SW480 (cell line): ENCODE measurements at places on chromosomes 1 and 21.

GRCh38 chr1:110875216-110875731 is 2.3 kb downstream of the CD53 start:
- DNase-seq: no peak

DNA sequence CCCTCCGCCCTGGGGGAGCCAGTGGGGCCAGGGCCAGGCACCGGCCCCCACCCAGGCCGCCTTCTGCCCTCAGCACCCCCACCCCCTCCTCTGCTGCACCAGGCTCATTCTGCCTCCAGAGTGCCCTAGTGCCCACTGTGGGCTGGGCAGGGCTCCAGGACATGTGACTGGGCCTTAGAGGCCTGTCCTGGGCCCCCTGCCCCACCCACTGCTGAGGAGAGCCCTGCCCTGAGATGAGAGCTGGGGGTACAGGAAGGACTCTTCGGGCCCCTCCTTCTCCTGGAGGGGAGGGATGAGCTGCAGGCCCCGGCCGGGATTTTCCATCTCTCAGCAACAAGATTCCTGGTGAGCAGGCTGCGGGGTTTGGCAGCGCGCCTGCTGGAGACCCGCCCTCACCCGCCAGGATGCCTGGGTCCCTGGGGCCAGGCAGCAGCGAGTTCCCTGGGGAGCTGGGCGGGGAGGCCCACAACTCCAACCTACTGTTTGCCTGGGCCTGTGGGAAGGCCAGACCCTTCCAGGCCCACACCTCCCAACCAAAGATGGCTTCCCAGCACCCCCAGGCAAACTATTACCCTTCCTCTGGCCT is 14.0 kb downstream of the AHDC1 start:
- DNase-seq: no peak

DNA sequence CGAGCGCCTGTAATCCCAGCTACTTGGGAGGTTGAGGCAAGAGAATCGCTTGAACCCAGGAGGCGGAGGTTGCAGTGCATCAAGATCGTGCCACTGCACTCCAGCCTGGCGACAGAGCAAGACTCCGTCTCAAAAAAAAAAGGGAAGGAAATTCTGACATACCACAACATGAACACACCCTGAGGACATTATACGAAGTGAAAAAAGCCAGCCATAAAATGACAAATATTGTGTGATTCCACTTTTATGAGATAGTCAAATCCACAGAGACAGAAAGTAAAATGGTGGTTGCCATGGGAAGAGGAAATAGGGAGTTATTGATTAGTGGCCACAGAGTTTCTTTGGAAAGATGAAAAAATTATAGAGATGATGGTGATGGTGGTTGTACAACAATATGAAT is 41.7 kb downstream of the EVI5 start:
- DNase-seq: no peak

DNA sequence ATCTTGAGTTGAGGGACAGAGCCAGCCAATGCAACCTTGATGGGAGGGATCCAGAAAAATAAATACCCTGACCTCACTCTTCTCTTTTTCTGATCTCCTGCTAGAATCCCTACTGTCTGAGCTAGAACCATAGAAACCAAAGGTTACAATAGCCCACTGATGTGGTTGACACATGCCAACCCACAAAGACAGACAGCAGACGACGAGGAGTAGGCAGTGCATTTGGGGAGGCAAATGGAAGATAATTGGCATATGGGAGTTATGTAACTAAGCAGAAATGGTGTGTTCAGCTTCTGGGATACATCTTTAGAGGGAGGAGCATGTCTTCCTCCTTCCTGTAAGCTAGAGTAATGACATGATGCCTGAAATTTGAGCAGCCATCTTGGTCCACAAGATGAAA is 171.7 kb upstream of the FGGY start:
- no peak for DNase-seq

DNA sequence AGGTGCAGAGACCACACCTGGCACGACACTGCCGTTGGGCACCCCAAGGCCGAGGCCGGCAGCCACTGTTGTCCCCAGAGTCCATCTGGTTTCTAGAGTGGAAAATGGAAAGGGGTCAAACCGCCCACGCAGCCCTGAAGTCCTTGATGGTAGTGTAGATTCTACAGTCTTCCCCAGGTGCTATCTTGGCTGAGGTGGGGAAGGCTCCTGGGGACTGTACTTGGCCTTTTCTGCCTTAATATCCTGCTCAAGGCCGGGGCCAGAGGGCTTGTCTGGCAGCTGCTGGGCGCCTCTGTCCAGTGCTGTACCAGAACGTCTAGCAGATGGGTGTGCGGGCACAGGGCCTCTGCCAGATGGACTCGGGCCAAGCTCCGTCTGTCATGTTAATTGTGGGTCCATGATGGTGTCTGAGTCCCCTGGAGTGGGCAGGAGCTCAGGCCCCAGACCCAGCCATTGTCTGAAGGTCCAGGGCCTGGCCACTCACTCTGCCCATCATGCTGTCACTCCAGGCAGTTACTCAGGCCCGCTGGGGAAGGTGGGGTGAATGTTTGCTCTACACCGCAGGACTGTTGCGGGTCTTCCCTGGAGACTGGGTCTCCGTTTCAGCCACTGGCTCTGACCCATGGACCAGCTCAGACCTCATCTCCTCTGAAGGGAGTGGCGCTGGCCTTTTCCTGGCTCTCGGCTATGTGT is 161.9 kb upstream of the COL6A1 start:
- DNase-seq: no peak

DNA sequence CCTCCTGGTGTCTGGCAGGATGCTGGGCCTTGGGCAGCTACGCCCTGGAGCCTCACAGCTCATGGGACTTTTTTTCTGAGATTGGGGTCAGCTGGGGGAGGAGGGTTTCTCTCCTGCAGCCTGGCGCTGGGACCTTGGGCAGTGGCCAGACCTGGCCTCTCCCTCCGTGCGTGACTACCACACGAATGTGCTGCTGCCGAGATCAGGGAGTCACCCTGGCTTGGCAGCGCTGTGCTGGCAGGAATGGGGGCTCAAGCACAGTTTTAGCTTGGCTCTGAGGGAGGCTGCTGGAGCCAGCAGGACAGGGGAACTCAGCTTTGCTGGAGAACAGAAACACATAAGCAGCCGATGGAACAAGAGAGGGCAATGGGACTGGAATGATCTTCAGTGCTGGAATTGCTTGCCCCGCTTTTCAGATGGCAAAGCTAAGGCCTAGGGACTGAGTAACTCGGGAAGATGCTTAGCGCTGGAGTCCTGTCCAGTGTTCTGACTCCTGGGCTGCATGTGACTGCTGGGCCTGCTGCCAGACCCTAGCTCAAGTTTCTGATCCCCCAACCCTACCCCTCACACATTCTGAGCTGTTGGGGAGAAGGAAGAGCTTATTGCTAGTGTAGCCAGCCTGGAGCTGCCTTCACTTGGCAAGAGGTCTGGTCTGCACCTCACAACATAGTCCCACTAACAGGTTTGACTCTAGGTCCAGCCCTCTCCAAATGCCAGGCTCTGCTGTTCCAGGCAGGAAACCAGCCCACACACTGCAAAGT is 69.9 kb downstream of the NAV1 start:
- no peak for DNase-seq

GRCh38 chr1:156841295-156841855 is 17.5 kb downstream of the INSRR start:
- DNase-seq: no peak

DNA sequence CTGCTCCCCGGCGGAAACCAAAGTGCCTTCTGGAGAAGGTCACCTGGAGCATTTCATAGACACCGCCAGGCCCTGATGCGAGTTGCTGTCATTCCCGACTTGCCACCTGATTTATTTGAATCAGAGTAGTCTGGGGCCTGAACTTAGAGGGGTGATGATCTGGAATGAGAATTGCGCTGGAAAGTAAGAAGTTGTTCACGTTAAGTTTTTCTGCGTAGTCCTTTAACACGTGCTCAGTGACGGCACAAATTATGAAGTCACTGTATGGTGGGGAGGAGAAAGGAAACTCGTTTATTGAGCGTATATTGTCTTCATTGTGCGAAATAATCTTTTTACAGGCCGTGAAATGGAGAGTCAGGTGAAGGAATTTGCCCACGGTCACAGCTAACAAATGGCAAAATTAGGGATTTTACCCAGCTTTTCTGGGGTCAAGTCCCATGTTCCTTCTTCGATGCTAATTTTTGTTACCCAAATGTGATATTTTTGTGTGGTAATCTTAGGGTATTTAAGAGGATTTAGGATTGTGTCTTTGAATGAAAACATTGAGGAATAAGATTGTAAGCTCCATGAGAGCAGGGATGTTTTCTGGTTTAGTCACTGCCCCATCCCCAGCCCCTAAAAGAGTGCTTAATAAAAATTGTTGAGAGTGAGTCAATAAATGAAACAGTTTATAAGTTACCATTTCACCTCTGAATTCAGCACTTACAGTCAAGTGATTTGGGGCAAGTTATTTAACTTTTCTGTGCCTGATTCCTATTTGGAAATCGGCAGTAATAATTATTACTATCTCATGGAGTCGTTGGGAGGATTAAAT is 46.4 kb upstream of the NBL1 start:
- DNase-seq: peak; percentile 35

DNA sequence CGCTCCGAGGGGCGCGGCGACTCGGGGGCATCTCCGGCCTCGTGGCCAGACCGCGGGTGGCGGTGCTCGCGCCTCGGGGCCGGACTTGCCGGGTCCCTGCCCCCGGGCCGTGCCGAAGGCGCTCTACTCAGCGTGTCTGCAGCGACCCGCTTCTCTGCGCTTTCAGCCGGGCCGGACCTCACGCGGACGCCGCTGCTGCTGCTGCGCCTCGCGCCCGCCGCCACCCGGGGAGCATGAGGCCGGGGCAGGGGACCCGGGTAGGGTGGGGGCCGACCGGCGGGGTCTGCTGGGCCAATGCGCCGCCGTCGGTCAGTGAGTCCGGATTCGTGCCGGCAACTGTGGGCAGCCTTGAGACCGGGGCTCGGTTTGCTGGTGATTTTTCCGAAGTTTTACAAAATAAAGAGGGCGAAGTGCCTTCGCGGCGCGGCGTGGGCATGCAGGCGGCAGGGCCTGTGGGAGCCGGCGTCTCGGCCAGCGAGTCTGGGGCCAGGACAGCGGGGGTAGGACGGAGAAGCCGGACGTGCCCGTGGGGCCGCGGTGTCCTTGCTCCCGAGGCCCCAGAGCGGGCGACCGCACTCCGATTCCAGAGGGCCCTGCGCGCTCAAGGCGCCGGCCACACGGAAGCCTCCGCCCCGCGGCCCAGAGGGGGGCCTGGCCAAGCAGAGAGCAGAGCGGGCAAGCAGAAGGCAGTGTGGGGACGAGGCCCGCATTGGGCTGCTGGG is 749 bp downstream of the FAM163A start:
- DNase-seq: no peak

- no peak for DNase-seq
Observed at GRCh38 chr1:108113496-108113895, 86.6 kb downstream of the SLC25A24 start.

DNA sequence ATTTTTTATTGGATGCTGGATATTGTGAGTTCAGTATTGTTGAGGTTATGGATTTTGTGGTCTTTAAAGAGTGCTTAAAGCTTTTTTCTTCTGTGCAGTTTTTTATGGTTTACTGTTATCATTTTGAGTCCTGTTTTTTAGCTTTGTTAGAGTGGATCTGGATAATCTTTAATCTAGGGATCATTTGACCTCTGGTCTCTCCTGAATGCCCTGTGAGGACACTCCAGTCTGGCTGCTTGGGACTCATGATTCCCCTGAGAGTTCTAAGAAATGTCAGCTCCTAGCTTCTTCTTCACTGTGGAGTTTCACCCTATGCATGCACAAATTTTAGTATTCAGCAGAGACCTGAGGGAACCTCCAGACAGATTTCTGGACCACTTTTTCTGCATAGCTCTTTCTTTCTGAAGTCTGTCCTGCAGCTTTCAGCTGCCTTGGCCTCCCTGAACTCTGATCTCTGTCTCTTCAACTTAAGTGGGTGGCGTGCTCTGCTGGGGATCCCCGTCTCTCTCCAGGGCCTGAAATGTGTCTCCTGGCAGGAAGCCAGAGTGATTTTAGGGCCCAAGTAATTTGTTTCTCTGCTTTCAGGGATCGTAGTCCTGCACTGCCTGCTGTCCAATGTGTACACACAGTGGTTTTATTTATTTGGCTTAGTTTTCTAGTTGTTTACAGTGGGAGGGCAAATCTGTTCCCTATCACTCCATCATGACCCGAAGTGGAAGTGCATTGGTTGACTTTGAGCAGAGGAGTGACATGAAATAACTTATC is 14.7 kb downstream of the PEX14 start:
- no peak for DNase-seq

DNA sequence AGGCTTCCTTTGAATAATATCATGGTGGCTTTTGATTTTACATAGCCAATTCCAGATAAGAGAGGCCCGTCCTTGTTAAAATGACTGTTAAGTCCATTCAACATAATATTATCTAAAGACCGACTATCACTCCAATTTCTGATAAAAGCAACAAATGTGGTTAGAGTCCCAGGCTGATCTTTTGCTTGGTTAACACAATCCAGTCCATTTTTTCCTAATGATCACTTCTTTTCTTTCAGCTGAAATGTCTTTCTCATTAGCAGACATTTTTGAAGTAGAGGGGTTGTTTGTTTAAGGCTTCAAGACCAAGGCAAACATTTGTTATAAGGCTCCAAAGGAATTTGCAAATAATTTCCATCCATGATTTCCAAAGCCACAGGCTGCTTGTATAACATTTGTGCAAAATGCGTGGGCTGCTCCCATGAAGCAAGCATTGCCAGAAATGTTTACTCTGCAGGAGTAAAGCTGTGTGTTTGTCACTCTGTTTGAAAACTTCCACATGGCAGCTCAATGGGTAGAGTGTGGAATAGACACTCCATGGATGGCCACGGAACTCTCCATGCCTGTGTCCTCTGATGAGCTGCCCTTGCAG is 111.5 kb downstream of the PSMG1 start:
- no peak for DNase-seq

DNA sequence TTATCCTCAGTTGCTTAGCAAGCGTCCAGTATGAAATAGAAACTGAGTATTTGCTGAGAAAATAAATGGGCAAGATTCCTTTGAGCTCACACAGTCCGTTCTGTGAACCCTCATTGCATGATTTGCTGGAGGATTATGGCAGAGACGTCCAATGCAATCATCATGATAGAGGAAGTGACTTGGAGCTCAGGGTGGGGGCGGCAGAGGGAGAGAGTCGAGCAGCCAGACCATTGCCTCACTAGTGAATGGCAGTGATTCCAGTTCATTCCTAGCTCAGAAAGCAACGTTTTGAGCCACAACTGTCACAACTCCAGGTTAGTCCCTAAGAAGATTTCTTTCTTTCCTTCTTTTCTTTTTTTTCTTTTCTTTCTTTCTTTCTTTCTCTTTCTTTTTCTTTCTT is 27.5 kb upstream of the COL9A2 start:
- no peak for DNase-seq

- DNase-seq: no peak
Observed at GRCh38 chr1:171683870-171684269, 31.4 kb upstream of the MYOC start.

- no peak for DNase-seq
Observed at GRCh38 chr1:157575744-157576143, 22.1 kb downstream of the FCRL4 start.

DNA sequence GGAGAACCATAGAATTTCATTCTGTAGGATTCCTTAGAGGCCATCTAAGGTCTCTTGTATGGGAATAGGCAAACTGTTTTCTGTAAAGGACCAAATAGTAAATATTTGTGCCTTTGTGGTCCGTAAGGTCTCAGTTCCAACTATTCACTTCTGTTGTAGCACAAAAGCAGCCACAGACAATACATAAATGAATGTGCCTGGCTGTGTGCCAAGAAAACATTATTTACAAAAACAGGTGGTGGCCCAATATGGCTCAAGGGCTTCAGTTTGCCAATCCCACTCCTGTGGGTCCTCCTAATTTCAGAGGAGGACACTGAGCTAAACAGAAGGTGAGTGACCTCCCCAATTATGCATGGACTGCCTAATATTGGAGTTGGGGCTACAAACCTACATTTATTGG is 67.6 kb upstream of the EDEM3 start:
- no peak for DNase-seq
